HEK293T (cell line): ENCODE measurements at places on chromosomes 2 and 18.

GRCh38 chr2:136101042-136101441, 16.9 kb downstream of the CXCR4 start:
- no peak for DNase-seq

- DNase-seq: no peak
Observed at GRCh38 chr18:11669948-11670275, 19.2 kb upstream of the GNAL start.

DNA sequence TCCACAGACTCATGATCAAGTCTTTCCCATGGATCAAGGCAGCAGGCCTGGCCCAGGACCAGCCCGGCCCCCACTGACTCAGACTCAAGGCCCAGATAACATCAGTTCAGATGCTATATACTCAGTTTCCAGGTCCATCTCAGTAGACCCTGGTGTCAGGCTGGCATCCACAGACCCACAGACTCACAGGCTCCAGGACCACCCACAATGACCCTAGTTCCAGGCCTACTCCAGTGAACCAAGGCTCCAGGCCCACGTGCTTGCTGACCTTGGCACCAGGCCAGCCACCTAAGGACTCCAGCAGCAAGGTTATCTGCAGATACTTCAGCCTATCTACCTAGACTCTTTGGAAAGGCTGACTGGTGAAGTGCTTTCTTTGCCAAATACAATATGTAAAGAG, 51.0 kb downstream of the KCNH7 start:
- no peak for DNase-seq

- no peak for DNase-seq
Observed at GRCh38 chr2:27810455-27810854, 38.9 kb downstream of the MRPL33 start.

DNA sequence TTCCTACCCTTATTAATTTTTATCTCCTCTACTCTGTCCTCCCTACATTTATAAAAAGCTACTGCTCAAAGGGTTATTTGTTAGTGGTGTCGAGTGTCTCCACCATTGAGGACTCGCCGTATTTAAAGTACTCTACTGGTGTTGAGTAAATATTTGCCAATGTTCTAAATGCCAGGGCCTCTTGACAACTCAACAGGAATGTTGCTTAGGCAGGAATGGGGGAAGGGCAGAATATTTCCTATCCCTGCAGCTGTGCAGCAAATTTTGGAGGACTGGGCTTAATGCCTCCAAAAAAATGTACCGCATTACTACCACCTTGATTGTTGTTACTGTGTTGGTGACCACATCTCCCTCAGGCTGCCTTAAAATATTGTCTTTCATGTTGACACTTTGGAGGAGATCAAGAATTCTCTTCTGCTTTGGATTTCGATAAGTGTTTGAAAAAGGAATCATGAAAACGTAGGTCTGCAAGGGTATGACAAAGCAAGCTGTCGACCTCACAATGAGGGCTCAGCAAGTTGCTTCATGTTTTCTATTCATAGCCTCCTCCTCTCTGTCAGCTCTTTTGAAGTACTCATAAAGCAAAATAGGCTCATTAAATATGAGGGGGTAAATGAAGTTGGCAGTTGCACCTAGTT, 84.3 kb downstream of the EFEMP1 start:
- no peak for DNase-seq

- no peak for DNase-seq
Observed at GRCh38 chr18:37156330-37156942, 327.5 kb downstream of the KIAA1328 start.

GRCh38 chr2:232276084-232276732, 102.3 kb upstream of the ALPP start:
- no peak for DNase-seq

DNA sequence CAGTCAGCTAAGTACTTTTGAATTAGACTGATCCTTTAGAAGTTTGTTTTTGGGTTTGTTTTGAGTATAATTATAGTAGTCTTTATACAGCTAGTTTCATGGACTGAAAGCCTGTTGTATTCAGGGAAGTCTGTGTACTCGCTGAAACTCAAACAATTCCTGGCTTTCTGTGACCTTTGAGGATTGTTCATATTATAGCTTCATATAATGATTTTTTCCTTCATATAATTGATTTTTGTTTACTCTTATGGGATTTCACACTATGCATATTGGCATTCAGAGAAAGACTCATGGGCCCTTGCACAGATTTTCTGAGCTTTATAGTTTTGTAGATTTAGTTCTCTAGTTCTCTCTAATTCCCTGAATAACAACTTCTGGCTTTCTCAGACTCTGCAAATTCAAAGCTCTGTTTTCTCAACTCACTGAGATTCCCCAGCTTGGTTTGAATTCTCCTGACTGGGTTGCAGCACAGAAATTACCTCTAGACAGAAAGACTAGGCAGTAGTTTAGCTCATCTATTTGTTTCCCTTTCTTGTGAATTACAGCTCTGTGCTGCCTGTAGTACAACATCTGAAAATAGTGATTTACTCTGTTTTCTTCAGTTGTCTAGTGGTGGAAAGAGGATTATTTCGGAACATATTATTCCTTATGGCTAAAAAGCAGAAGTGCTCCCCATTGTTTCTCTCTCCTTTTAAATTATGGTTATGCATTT, 495.9 kb upstream of the CNTNAP5 start:
- no peak for DNase-seq

DNA sequence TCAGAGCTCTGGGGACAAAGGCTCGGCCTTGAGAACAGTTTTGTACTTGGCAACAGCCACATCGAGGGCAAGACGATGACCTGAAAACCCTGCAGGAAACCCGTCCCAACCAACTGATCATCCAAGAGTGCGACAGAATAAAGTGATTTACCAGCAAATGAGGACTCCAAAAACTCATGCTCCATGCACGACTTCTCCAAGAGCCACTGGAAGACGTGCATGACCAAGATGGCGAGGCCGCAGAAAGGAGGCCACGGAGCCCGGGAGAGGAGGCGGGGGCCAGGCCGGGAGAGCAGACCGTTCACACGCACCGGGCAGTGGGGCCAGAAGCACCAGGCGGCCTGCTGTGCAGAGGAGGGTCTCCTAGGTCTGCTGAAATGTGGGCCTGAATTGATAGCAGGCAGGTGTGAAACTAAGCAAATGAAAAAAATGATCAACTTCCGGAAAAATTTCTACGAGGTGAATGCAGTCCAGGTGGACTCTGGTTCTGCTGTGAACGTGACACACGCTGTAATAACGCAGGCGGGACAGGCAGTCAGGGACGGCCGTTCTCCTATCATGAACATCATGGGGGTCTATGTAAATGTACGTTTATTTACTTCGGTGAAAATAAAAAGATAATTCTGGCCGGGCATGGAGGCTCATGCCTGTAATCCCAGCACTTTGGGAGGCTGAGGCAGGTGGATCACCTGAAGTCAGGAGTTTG, 252.2 kb downstream of the HDAC4 start:
- DNase-seq: no peak

- DNase-seq: no peak
Observed at GRCh38 chr2:192059266-192059665, 135.5 kb downstream of the TMEFF2 start.

GRCh38 chr2:190791976-190792575, 88.5 kb upstream of the GLS start:
- DNase-seq: no peak

GRCh38 chr2:38218995-38219394, 143.0 kb upstream of the CYP1B1 start:
- DNase-seq: no peak

GRCh38 chr2:64945973-64946768, 43.0 kb upstream of the SLC1A4 start:
- no peak for DNase-seq

DNA sequence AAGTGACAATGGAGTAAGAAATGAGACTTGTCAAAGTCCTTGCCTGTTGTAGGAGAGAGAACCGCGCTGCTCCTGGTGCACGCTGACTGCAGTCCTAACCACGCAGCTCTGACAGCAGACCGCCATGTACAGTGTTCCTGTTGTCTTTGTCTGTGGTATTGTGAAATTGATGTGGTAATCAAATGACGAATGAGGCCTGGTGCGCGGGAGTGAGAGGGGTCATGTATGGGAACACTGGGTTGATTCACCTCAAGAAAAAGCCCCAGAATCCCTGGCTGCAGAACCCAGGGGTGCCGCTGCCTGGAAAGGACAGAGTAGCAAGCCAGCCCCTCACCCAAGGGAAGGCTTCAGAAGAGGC, 64.0 kb downstream of the INPP4A start:
- no peak for DNase-seq

DNA sequence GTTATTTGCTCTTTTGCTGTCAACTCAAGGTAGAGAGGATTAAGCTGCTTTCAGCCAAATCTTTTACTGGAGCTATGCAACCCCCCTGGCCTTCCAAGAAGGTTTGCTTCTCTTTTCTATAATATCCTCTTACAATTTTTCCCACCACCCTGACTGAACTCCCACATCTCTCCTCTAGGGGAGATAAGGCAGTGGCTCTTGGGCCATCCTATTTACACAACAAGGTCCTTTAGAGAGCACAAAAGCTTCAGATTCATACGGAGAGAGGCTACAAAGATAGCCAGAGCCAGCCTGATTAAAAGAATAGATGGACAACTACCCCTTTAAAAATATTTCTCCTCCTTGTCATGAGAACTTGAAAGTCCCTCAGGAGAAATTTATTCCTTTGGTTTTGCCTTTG, 95.7 kb downstream of the TPGS2 start:
- no peak for DNase-seq

DNA sequence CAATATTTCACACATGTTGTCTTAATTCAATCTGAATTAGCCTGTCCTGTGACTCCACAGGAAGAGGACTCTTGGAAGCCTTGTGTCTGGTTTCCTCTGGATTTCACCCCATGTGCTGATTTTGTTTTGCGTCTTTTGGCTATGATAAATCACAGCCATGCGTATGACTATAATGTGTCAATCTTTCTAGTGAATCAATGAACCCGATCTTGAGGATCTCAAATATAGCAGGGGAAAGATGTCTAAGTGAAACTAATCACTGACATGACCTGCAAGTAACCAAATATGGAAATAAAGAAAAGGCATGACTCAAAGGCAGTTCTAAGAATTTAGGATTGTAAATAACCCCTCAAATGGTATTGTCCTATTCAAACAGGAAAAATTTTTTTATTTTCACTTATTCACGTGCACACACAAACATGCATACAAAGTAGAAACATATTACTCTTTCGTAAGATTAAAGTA, 8.2 kb downstream of the WDFY1 start:
- DNase-seq: no peak

DNA sequence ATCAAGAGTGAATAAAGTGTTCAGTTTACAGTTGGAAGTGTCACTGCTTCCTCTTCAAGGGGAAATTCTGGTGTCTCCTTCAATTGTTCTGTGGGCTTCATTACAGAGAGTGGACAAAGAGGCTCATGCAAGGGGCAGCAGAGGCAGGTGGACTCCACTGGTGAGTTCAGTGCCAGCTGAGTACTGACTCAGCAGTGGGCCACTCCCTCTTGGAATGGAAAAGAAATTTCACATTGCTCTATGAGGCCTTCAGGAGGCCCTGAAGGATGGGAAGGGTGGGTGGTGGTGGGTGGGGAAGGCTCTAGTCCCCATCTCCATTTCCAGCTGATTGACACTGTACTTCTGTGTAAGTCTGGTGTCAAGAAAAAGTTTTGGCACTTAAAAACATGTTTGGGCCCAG, 66.4 kb downstream of the PRELID3A start:
- no peak for DNase-seq

DNA sequence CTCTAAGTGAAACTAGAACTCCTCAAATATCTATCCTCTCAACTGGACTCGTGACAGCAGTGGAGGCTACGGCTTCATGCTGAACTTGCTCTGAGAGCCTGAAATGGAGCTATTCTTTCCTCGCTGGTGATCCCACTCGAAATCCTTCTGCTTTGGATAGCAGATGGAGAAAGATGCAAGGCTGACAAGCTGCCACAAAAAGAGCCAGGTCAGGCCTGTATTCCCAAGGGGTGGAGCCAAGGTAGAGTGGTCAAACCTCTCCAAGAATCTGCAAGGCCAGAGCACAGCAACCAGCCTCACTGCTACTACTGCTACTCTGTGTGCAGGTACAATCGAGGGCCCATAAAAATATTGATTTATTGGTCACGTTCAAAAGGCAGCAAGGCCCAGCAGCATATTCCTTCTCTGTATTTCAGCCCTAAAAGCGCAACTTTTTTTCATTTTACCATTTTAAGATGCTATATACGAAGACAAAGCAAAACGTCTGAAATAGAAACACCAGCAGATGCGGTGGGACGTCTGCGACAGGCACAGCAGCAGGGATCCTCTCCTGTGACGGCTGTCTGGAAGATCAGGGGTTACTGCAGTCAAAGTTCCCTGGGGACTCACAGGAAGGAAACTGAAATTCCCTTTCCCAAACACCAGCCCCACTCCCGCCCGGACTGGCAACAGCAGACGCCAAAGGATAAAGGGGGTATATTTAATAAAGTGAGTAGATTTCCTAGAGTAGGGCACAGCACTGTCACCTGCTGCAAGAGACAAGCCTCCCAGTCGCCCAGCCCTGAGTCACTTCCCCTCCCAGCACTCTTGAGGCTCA, 2.4 kb downstream of the SPRED2 start:
- DNase-seq: no peak

DNA sequence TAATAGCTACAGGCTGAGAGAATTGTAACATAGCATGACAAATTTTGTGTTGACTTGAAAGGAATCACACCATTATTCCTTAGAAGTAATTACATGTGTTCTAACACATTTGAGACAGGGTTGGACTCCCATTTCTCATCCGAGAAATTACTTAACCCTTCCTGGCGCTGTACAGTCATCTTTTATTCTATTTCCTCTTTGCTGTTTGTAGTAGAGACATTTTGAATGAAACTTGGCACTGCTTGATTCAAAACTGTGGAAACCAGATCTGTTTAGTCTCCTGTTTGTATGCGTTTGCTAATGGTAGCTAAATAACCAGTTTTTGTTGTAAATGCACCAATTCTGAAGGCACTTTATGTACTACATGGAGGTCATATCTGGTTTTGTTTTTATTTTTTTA, 231.9 kb downstream of the ALPK2 start:
- DNase-seq: no peak

GRCh38 chr2:43469713-43470112, 126.1 kb downstream of the THADA start:
- DNase-seq: no peak

DNA sequence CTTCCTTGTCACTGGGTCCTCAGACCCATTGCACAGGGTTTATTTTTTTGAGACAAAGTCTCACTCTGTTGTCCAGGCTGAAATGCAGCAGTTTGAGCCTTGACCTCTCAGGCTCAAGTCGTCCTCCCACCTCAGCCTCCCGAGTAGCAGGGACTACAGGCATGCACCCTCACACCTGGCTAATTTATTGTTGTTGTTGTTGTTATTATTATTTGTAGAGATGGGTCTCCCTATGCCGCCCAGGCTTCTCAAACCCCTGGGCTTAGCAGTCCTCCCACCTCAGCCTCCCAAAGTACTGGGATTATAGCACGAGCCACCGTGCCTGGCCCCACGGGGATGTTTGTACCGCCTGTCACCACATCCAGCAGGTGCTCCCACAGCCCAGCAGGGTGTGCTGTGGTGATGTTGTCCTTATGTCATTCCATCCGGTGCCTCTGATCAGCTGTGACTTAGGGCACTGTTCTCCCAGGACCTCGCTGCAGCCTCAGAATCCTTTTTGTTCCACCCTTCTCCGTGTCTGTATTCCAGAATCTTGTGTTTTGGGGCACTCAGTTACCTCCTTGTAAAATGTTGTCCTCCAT, 182.3 kb downstream of the INO80D start:
- DNase-seq: peak; percentile 53

- DNase-seq: no peak
Observed at GRCh38 chr2:233837694-233838229, 16.6 kb downstream of the HJURP start.

GRCh38 chr2:239130786-239131325, 270.0 kb downstream of the HDAC4 start:
- DNase-seq: no peak
